Stimulated activated CD4-positive, alpha-beta T cell treated with anti-CD3 and anti-CD28 coated beads, TNF-alpha, amount 100 ng/mL, for 24 hours (primary cell): ENCODE measurements at places on chromosomes 3 and 15.

DNA sequence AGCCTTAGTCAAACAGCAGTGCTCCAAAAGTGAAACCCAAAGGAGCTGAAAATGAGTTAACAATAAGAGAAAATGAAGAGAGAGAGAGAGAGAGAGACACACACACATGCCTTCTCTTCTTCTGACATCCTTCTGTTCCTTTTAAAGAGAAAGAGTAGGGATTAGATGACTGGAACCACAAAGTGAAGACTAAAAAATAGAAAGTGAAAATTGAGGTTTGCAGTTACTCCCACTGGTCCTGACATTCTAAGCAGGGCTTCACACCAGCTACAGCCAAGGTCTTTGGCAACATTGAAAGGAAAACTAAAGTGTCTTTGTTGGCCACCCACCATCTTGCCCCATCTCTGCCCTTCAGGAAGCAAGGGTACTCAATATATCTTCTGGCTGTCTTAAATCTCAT lies 59.2 kb downstream of the USP50 start:
- no peak for DNase-seq

- no peak for DNase-seq
These were observed 1121.5 kb downstream of the NAALADL2 start for GRCh38 chr3:175980486-175981090.

DNA sequence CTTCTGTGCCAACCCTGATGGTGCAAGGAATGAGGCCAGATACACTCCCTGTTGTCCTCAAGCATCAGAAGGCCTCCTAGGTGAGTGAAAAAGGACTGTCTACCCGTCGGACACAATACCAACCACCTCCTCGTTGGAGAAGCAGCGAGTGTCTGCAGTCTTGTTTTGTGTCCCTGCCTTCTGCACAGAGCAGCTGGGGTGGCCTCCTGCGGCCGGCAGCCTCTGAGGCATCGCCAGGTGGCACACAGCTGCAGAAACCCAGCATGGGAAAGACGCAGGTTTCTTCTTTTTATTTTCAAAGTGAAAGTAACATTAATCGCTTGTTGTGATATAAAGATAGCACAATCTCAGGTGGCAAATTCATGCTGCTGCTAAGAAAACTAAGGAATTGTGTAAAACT lies 509.9 kb downstream of the OCA2 start:
- DNase-seq: no peak

DNA sequence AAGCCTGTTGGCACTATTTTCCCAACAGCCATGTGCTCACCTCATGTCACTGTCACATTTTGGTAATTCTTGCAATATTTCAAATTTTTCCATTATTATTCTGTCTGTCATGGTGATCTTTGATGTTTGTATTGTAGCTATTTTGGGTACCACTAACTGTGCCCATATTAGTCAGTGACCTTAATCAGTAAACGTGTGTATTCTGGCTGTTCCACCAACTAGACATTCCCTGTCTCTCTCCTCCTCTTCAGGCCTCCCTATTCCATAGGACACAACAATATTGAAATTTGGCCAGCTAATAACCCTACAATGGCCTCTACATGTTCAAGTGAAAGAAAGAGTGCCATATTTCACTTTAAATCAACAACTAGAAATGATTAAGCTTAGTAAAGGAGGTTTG lies 88.6 kb downstream of the OPA1 start:
- no peak for DNase-seq

DNA sequence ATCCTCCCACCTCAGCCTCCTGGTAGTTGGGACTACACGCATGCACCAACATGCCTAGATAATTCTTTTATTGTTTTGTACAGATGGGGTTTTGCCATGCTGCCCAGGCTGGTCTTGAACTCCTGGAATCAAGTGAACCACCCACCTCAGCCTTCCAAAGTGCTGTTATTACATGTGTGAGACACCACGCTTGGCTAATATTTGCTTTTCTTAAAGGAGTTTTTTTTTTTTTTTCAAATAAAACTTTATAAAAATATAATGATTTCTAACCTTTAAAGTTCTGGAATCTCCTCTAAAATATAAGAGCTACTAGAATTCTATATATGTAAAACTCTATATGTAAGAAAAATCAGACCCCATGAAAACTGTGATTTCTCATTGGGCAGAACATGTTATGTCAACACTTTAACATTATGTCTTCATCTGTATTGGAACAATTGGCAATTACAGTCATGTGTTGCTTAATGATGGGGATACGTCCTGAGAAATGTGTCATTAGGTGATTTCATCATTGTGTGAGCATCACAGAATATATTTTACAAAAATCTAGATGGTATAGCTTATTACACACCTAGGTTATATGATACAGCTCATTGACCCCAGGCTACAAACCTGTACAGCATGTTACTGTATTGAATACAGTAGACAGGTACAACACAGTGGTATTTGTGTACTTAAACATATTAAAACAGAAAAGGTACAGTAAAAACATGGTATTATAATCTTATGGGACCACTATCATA lies 377.0 kb downstream of the PLCL2 start:
- DNase-seq: no peak

DNA sequence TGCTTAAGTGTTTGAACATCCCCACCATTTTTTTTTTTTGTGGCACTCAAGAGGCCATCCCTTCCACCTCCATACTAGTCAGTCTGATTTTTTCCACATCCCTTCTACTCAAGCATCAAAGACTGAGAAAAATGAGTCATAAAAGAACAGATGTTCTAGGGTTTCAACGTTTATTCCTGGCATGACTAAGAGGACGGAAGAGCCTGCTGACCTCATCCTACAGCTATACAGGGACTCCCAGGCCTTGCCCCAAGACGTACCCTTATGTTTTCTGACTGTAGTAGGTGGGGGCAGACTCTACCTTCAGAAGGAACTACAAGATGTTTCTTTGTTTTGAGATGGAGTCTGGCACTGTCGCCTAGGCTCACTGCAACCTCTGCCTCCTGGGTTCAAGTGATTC lies 3.3 kb upstream of the ITPKA start:
- DNase-seq: no peak

GRCh38 chr15:68583936-68584755 lies 5.4 kb downstream of the CORO2B start:
- DNase-seq: no peak

DNA sequence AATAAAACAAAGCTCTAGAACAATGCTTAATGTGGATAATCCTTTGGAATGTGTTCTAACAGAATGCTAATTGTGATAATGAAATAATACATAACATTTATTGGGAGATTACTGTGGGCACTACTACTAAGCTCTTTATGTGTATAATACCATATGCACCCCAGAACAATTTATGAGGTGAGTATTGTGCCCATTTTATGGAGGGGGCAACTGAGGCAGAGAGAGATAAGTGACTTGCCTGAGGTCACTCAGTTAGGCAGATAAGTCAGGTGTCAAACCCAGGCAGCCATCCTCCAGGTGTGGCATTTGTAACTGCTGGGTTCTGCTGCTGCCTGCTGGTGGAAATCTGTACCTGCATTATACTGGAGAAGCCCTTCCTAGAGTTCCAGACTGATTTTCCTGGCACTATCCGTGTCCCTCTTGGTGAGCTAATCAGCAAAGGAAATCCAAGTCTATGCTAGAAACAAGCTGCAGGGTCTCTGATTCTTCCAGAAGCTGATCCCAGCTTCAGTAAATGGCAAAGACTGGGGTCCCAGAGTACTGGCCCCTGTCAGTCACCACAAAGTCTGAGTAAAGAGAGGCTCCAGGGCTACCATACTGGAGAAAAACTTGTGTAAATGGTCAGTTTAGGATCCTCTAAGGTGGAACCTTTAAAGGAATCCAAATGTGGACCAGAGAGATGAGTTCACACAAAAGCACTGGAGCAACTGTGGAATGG lies 22.6 kb upstream of the RBP1 start:
- DNase-seq: no peak

DNA sequence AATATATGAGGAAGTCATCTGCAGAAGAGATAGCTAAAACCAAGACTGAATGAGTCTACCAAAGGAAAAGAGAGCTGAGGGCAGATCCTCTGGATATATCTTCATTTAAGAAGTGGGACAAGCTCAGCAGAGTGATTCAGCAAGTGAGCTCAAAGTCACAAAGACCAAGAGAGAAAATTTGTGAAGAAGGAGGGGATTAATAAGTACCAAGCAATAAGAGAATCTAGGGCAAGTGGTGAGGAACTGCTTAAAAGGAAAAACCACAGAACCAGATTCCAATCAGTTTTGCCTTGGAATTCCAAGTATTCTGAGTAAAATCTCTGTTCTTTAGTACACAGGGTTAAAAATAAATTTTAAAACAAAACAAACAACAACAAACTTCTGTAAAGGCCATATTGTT lies 3.6 kb downstream of the EHHADH start:
- no peak for DNase-seq

DNA sequence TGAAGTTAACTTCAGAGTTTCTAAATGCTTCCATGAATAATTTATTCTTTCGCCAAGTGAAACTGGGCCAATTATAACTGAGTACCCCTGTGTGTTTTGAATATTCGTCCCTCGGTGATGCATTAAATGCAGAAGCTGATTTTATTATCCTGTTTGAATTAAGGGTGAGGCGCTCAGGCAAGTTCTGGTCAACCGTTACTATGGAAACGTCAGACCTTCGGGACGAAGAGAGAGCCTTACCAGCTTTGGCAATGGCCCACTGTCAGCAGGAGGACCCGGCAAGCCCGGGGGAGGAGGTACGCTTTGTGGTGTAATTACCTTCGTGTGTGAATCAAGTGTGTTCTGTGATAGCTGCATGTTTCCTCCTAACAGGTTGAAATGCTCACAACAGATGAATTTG lies 239.8 kb downstream of the ITPR1 start:
- no peak for DNase-seq

DNA sequence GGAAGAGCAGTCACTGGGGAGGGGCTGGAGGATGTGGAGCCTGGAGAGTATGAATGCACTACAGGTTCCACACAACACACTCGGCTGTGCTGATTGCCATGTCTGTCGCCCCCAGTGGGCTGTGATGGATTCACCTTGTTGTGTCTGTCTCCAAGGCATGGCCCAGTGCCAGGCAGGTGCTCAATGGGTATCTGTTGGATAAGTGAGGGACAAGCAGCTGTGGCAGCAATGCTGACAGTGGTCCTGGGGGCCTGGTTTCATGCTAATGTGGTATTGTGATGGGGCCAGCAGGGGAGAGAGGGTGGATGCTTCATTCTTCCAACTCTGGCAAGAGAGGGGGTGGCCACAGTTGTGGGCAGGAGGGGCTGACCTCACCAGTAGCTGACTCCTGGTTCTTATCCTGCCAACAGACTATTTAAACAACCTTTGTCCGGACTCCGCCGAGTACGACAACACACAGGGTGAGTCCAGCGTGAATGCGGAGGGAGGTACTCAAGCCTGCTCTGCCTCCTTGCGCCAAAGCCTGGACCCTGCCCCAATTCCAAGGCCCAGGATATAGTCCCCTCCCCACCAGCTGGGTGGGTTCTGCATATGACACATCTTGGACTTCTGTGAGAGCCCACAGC lies 47.3 kb upstream of the NR2C2 start:
- DNase-seq: no peak

GRCh38 chr3:24802614-24803013 lies 308.0 kb upstream of the THRB start:
- no peak for DNase-seq

GRCh38 chr15:86611417-86612040 lies 531.9 kb downstream of the AGBL1 start:
- DNase-seq: no peak

DNA sequence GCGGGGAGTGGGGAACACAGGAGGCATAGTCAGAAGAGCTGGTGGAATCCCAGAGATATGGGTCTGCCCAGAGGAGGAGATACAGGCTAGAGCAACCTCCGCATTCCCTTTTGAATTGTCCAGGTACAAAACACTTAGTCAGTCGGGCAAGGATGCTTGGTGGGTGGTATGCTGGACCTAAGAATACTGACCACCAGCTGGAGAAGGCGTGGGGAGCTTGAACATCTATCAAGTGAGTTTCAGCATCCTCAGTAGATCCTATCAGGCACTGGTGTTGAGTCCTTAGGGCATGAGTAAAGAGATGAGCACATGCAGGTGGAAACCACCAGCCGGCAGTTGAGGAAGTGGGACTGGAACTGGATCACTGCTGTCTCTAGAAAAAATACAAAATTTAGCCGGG lies 14.7 kb upstream of the DIS3L start:
- no peak for DNase-seq

- DNase-seq: no peak
These were observed 27.5 kb downstream of the PLSCR5 start for GRCh38 chr3:146577662-146578061.

GRCh38 chr15:28912422-28912821 lies 26.6 kb downstream of the APBA2 start:
- DNase-seq: no peak

- DNase-seq: no peak
These were observed 217.0 kb upstream of the LRIG1 start for GRCh38 chr3:66717806-66718205.

GRCh38 chr3:184944241-184944640 lies 132.3 kb downstream of the VPS8 start:
- DNase-seq: no peak
